Globus pallidus (tissue), 1 donor: ENCODE measurements at places on chromosomes 11 and 22.

GRCh38 chr11:92324890-92325289 is 100.3 kb downstream of the FAT3 start:
- DNase-seq = no peak

DNA sequence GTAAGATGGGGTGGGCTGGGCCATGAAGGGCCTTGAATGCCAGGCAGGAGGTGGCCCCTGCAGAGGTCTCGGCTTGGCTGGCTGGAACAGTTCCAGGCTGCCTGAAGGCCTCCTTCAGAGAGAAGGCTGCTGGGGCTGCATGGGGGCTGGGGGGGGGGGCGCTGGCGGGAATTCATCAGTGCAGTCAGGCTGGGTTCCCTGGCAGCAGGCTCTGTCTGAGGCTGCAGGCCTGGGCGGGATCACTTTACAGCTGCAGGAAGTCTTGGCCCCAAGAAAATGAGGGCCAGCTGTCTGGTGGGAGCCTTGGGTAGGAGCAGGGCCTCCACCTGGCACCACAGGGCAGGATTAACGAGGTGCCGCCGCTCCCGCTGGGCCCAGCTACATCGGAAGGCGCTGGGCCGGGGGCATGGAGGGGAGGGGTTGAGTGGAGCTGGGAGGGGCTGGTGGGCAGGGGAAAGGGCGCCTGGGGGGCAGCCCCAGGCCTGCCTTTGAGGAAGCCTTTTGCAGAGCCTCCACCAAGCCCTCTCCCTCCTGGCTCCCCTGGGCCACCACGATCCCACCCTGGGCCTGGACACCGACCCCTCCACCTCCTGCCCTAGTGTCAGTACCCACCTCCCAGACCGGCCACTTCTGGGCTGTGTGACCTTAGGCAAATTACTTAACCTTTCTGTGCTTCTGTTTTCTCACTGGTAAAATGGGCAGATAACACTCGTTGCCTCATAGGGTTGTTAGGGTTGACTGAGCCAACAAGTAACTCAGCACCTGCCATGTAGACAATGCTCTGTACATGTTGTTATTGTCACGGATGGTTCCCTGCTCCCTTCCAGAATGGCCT is 31.0 kb upstream of the HMOX1 start:
- DNase-seq = no peak

DNA sequence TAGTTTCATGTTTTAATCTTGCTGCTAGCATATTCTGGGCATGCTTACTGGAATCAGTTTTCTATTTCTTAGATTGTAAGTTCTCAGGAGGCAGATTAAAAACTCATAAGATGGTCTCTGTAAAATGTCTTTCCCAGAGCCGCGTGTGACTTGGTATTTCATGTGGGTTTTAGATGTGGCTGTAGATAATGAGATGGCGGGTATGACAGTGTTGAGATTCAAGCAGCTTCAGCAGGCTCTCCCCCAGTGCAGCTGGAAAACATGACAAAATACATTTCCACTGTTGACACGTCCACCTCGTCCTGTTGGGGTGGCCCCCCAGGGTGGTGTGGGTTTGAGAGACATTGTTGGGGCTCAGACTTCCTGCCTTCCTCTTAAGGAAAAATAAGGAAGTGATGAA is 106.8 kb downstream of the KIRREL3 start:
- DNase-seq = no peak

DNA sequence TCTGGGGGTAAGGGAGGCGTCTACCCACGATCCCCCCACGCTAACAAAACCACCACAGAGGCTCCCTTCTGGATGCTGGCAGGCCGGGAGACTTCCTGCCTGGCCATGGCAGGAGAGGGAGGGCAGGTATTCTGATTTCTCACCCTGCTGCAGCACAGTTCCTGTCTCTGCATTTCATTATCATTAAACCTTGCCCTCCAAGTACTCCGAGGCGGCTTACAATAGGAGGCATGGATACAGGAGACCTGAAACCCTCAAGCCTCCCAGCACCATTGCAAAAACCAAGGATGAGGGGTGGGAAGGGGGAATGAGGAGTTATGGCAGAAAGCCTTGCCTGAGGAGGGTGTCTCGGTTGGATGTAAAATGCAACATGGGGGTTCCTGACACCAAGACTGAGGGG is 44.1 kb upstream of the MN1 start:
- no peak for DNase-seq

DNA sequence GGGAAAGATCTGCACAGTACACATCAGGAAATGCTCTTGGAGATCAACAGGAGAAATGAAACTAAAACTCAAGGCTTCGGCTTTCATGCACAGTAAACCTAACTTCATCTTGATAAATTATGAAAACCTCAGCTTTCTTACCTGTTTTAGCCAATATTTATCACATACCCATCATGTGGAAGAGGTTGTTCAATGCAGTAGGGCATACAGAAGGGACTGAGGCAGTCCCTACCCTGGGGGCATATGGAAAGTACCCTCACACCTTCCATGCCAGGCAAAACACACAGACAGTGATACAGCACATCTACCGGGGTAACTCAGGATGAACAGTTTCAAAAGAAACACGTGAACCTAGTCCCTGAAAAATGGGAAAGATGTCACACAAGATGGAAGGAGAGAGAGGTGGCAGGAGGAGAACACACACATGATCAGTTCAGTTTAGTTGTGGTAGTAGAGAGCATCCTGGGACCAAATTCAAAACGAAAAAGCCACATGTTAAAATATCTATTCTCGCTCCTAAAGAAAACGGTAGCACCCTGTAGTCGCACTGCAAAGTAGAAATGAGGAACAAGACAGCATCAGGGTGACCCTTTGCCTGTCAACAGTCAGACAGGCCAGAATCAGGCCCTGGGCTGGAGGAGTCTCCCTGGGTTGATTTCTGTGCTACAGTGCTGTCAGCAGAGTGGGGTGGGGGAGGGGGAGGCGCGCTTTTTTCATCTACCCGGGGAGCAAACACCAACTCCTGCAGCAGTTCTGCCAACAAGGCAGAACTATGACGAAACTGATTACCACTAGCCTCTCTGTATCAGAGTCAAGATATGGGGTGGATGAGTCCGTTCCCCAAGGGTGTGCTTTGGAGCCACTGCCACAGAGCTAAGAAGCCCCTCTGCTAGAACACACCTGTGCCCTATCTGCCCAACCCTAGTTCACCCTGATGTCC is 1.3 kb downstream of the HIRA start:
- no peak for DNase-seq

GRCh38 chr11:103867481-103867880 is 169.0 kb upstream of the DDI1 start:
- no peak for DNase-seq

DNA sequence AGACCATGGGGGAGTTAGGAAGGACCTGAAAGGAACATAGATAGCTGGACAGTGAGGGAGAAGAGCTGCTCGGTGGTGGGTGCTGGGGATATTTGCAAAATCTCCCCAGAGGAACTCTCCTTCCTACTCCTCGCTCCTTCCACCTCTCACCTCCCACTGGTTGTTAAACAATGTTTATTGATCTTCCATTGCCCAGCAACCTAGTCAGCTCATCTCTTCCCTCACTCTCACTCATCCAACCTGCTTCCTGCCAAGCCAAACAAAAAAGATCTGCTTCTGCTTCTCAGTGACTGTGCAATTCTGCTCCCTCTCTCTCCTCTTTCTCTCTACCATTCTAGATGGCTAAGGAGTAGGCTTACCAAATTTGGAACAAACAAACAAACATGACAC is 115.0 kb downstream of the SLC1A2 start:
- no peak for DNase-seq

- DNase-seq = no peak
Measured at GRCh38 chr11:129975543-129975942, 27.1 kb downstream of the PRDM10 start.

DNA sequence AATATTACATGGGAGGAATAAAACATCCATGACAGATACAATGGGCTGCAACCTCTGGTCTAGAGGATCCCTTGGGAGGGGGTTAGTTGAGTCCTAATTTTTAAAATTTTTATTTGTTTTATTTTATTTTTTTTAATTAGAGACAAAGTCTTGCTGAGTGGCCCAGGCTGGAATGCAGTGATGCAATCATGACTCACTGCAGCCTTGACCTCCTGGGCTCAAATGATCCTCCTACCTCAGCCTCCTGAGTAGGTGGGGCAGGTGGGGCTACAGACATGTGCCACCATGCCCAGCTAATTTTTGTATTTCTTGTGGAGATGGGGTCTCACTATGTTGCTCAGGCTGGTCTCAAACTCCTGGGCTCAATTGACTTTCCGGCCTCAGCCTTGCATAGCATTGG is 43.1 kb downstream of the FDX1 start:
- DNase-seq = no peak

DNA sequence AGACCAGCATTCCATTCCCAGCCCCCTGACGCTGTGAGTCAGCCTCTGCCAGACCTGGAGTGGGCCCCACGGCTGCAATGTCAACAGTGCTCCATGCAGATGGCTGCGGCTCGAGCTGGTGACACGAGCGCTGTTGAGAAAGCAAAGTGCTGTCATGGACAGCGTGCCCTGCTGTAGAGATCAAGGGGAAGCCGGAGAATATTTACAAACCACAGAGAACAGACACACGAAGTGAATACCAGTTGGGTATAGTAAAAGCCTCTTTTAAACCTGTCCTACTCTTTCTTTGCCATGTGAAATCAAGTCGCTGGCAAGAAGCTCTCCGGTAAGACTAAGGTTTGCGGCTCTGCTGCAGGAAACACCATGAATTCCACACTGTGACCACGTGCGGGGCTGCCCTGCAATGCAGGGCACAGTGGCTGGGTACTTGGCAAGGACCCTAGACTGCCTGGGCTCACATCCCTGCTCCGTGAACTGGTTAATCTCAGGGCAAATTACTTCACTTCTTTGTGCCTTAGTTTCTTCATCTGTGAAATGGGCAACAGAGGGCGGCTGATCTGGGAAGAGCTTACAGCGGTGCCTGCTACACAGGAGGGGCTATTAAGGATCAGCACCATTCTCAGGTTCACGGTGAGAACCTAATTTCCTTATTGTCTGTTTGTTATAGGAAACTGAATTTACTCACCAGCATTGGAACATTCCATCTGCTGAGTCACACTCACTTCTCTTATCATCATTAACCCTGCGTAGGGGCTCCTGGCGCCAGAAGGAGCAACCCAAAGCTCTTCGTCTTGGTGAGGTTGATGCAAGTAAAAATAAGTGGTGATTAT is 27.8 kb upstream of the ELFN2 start:
- no peak for DNase-seq

DNA sequence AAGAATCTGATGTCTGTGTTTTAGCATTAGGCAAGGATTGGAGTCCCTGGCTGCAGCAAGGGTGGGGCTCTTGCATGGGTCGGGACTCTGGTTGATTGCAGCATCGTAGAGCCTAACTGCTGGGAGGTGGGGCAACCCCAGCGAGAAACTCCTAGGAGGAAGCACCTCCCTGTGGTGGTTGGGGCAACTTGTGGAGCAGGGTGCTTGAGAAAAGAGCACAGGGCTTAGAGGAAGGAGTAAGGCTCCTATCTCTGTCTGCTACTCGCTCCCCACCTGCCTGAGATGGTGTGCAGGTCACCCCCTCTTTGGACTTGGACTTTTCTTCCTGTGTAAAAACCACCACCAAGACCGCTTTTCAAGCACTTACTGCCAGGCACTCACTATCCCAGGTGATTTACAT is 15.6 kb downstream of the SREBF2 start:
- no peak for DNase-seq

DNA sequence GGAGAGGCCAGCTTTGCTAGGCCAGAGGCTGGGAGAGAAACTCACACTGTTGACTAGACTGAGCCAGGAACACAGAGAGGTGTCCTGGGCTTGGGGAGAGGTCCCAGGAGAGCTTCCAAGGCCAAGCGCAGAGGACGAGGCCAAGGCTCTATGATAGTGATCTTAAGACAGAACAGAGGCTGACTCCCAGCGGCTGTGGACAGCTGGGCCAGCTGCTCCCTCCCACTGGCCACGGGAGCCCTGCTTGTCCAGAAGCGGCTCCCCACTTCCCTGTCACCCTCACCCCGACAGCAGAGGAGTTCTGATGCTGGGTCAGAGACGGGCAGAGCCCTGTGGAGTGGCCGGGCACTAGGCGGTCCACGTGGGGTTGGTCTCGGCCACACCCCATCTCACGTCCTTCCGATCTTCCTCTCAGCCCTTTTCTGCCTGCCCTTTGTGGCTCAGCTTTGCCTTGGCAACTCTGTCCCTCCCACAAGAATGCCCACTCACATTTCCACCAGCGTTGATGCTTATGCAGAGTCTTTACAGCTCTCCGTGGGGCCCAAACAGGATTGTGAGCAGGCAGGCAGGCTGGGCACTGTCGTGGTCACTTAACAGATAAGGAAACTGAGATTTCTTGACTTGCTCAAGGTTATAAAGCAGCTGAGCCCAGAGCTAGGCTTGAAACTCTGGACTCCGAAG is 68.2 kb downstream of the FBXO7 start:
- no peak for DNase-seq

DNA sequence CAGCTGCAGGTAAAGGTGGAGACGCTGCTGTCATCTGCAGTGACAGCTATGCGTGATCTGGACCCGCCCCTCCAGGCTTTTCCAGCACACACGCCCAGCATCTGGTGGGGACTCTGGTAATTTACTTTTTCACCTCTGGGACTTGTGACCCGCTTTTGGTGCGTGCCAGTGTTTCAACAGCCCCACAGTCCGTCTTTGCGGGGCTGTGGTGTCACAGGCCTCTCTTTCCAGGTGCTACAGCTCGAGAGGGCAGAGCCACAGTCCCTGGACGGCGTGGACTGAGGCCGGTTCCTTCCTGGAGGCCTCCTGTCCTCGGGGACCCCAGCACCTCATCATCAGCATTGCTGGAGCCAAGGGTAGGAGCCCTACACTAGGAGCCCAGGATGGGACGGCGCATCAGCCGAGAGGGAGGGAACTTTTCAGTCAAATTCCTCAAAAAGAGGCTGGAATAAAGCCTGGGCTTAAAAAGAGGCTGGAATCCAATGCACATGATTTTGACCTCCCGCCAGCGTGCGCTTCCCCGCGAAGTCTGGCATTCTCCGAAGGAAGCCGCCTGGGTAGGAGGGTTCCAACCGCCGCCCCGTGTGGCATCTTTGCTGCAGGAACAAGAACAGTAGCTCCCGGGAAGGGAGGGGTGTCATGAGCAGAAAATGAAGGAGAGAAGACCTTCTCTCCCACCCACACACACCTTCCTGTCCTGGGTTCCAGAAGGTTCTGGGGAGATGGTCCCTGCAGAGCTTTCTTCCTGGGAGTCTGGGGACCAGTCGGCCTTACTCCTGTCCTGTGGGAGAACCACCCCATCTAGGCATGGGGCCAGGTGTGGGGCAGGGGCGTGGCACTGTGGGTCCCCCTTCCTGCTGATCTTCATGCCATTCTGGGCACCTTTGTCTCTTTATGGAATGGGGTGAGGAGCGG is 25.7 kb upstream of the KRTAP5-7 start:
- no peak for DNase-seq

DNA sequence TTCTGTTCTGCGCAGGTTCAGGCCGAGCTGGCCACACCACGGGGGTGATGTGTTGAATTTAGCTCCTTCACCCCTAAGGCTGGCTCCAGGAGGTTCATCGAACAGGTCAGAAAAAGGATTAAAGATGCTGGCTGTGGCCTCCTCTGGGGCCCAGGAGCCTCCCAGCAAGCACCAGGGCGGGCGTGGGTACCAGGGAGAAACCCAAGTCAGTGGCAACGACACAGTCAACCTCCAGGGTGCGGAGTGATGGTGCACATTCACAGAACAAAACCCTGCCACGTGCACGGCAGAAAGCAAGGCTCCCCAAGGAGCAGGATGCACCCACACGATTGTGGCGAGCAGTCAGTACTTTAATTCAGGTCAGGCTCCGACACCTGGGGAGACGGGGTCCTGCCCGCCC is 10.8 kb downstream of the C11orf24 start:
- DNase-seq = no peak

GRCh38 chr22:46007003-46007847 is 30.3 kb upstream of the WNT7B start:
- DNase-seq = no peak
